ENCODE measurements at places on chromosomes 12 and 14.
A peak's percentile ranks its signal among the peaks of the same experiment; 100 is the strongest.

DNA sequence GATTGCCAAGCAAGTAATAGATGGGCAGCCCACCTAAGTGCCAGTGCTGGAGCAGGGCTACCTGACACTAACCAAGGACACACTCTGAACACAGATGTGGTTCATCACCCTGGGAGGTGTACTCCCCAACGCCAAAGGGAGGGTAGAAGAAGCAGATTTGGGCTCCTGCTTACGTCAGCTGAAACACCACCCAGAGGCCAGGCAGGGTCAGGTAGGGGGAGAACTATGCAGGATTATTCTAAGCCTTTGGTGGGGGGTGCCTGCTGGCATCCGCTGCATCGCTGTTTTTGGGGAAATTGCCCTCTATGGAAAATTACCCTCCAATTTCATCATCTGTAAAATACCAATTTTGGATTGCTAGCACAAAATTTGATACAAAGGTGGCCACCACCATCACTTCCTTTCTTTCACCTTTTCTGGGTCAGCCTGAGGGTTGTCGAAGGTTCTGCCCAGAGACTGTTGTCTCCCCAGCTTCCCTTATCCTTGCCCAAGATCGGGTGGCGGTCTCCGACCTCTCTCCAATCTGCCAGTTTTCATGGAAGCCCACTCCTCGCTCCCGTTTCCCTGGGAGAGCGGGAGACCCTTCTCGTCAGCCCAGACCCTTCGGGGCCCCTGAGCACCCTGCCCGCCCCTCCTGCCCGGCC is 535 bp downstream of the BIN2 start:
- peak; percentile 28 for DNase-seq

DNA sequence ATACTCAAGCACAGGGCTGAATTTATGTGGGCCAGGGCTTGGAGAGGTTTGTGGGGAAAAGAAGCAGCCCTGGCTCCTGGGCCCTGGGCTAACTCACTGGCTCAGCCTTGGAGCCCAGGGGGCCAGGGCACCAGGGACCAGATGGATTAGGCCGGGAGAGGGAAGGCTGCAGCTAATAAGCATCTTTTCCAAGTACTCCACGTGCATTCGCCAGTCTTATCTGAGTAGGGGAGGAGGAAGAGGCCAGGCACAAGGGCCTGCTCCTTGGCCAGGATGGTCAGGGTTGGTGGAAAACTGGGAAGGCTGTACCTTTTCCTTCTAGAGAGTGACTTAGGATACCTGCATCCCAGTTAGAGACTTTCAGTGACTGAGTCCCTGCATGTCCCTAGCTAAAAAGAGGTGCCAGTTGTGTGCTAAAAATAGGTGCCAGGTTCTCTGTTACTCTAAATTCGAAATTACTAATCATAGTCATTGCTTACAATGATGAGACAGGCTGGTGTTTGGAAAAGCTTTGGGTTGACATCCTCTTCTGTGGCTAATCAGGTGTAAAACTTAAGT is 1.3 kb downstream of the GLRX5 start:
- no peak for DNase-seq

DNA sequence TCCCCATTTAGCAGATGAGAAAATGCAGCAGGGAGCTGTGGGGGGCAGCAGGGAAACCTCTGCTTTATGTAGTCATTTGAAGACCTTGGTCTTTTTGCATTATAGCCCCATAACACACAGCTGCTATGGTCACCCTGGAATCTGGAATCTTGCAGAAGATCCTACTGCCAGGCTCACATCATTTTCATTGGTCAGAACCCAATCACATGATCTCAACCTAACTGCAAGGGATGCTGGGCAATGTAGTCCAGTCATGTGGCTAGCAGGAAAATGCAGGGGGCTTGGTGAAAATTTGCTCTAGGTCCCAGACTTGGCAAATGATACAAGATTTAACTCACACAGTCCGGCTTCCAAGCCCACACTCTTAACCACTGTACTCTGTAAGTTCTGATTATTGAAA is 1028.7 kb downstream of the AACS start:
- no peak for DNase-seq

DNA sequence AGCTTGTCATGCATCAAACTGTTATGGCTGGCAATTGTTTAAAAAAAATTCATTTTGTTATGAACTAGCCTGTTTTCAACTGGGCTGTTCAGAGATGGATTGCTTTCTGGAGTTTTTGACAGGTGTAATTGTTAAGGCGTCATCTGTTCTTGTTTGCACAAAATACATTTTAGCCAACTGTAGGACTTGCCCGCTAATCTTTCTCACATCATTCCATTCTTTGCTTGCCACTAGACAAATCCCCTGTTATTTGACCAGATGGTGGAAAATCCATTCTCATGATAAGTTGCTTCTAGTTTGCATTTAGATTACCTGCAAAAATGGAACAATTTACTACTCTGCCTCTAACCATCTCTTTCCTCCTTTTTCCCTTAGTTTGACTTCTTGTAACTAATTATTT is 114.3 kb downstream of the NPAS3 start:
- no peak for DNase-seq

GRCh38 chr14:75711796-75712211 is 50.8 kb downstream of the TTLL5 start:
- no peak for DNase-seq

- DNase-seq, result no peak
Observed at GRCh38 chr14:94113073-94113472, 2.5 kb downstream of the IFI27 start.

DNA sequence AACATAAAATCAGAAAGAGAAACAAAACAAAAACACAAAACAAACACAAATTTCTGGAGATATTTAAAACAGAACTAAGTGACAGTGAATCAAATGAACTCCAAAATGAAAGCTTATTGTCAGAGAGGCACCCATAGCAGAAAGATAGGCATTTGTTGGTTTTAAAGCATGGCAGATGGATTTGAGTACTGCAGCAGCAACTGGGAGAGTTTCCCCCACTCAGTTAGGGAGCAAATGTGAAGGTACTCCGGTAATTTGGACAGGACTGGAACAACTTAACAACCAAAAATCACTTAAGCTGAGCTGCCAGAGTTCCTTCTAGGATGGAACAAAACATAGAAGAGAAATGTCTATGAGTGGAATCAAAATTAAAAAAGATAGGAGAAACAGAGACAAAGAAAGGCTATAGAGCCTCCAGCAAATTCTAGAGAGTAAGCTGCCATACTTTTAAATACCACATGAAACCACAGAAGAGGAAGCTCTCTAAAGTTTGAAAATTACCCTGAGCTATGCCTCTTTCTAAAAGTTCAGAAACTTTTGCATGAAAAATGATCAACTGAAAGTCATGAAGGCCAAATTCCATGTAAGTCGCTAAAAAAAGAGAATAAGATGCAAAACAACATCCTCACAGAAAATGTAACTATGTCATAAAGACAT is 1248.3 kb upstream of the USP15 start:
- DNase-seq, result no peak

- DNase-seq, result no peak
Observed at GRCh38 chr12:28938056-28938455, 211.0 kb upstream of the FAR2 start.

DNA sequence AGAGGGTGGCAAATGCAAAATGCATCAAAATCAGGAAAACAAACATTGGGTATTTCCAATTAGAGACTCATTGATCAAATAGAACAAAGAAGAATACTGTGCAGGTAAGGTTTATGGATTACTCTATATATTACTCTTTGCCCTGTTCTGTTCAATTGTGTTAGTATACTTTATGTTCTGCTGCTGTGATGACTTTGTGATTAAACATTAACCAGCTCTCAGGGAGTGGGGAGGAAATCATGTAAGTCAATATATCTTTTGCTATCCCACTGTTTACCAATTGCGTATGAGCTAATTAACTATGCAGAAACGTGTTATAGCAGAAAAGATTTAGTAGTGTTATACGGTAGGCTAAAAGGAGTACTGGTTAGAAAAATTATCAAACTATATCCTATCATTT is 129.4 kb downstream of the PDE3A start:
- DNase-seq, result no peak

DNA sequence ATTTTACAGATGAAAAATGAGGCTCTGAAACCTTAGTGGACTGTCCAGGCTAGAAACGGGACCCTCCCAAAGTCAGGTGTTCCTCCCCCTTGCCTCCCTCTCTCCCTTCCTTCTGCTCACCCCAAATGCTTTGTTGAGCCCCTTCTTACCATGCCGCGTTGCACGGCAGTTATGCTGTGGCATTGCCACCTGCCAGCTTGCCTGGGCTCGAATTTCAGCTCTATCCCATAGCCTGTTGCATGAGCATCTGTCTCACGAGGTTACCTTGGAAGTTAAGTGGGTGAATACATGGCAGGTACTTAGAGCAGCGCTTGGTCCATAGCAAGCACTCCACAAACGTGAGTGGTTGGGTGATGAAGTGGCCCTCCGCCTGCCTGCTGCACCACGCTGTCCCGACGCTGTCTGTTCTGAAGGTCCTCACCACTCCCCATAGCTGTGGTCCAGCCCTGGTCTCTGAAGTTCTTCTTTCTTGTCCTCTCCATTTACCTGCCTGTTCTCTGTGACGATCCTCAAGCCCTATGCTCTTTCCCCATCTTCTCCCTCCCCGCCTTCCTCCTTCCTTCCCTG is 269.9 kb downstream of the CACNA1C start:
- DNase-seq, result no peak

- DNase-seq, result no peak
Observed at GRCh38 chr12:64616201-64616600, 5.9 kb downstream of the RASSF3 start.

DNA sequence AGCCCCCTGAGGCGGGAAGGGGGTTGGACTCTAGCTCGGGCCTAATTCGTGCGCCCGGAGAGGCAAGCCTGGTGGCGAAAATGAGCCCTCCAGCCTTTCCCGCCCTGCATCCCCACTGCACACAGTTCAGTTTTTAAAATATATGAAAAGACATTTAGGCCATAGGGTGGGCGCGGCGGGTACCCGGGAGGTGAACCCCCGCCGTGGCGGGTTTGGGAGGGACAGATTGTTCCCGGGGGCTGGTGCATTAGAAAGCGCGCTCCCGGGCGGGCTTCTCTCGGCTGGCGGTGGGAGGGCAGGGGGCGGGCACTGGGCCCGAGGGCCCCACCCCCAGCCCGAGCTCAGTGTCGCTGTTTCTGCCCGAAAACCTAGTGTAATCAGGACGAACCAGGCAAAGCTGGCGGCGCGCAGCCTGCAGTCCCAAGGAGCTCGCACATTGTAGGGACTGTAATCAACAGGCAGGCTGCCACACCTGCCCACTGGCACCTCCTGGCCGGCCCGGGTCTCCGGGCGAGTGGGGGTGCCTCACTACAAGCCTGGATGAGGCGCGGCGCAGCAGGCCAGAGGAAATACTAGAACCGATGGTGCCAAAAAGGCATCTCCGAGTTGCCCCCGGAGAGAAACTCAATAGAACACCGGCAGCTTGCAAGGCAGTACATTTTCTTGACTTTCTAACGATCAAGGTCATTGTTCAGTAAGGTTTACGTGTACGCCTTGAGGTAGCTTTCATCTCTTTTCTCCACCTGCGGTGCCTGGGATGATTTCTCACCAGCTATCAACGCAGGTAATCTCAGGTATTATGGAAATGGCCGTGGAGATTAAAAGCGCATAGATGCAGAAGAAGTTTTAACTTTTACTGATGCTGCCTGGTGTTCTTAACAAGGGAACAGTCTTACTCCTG is 764 bp upstream of the SPTB start:
- DNase-seq, result peak; percentile 68

- no peak for DNase-seq
Observed at GRCh38 chr14:37585971-37586796, 8.9 kb downstream of the FOXA1 start.

GRCh38 chr12:54352891-54353874 is 11.1 kb downstream of the GPR84 start:
- DNase-seq, result no peak

- no peak for DNase-seq
Observed at GRCh38 chr12:117582135-117582784, 220.8 kb upstream of the NOS1 start.

DNA sequence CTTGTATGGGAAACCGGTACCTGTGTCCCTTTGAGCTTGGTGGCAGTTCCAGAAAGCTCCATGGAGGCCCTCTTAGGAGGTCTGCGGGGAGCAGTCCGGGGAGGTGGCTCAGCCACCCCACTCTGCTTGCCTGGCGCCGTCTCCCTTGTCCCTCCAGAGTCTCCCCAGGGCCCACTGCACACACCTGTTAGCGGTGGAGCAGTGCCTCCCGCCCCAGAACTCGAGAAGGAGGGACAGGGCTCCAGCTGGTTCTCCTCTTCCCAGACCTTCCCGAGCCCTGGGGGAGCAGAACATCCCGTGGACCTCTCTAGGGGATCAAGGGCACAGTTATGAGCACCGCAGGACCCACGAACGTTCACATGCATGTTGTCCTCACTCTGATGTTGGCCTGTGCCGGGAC is 10.8 kb downstream of the ASPG start:
- no peak for DNase-seq

GRCh38 chr12:96241846-96242256 is 47.7 kb downstream of the ELK3 start:
- no peak for DNase-seq

- no peak for DNase-seq
Observed at GRCh38 chr14:102593825-102594137, 1.3 kb downstream of the RCOR1 start.

- no peak for DNase-seq
Observed at GRCh38 chr12:51281202-51281924, 11.1 kb upstream of the SMAGP start.

- DNase-seq, result no peak
Observed at GRCh38 chr12:70756791-70757190, 119.6 kb upstream of the PTPRB start.

DNA sequence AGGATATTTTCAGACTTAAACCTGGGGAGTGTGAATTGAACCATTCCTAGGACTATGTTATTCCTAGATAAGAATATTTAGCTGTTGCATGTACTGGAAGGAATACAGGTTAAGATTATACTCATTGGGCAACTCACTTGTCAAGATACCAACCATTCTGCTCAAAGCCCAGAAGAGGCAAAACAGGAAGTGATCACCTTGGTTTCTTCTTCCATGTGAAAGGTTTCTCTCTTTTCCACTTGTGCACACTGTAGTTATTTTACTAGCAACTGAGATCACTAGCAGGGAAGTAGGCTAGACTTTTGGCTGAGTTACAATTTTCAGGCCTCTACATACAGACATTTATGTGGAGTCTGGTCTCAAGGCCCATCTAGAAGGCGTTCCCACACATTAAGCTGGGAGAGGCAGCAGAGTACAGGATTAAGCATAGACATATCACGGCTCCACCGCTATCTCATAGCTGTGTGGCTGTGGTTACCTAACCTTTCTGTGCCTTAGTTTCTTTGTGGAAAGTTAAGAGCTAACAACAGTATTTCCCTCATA is 83.9 kb upstream of the FERMT2 start:
- no peak for DNase-seq

DNA sequence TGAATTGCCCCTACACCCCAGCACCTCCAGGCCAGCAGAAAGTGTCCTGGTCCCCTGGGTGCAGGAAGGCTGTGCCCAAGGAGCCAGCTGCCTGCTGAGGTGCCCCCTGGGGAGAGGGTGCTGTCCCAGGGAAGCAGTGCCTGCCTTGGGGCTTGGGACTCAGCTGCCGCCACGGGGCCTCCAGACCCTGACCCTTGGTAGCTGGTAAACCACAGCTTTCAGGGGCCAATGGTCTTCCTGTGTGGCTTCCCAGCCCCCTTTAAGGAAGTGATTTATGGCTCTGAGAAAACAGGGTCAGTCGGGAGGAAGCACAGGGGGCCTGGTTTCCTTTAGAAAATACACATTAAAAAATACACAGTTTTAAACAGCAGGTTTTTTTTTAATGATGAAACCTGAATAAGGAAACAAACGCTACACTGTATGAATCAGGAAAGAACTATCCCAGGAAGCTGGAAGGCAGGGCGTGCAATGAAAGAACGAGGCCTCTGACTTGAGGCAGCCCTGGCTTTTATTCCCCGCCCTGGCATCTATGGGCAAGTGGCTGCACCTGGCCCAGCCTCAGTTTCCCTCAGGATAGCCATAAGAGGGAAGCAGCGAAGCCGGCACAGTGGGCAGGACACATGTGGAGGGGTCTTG is 40.6 kb upstream of the EML1 start:
- DNase-seq, result no peak
